ENCODE measurements at places on chromosomes 2 and 18. TPM values are rescaled to one million over a fixed set of nuclear protein-coding genes. Genes with fewer than 3 reads are reported as not detected.

DNA sequence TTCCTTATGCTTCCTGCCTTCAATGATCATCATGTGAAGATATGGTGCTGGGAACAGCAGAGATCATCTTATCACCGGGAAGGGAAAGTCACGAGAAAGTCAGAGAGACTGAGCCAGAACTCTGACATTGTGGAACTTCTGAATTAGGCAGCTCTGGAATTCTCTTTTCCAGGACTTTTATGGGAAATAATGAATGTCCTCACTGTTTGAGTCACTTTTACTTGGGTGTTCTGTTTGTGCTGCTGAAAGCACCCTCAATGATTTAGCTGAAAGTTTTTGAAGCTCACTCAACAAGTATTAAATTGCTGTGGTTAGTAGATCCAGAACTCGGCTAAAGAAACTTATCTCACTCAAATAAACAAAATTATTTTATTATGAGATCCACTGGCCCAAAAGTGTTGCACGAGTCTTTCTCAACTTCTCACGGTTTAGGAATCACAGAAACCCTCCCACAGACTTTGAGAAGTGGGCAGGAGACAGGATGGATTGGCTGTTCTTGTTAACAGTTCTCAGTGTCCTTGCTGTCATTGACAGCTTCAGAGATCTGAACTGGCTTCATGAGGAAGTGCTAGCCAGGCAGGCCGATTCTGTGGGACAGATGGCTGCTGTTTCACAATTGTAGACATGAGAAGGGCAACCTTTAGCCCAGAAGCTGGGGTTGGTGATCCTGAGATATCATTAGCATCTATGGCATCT lies 26.4 kb upstream of the ATRAID start:
- DNase-seq: no peak

- no peak for DNase-seq
These were observed 21.8 kb downstream of the NDUFB3 start for GRCh38 chr2:201093573-201093972.

Gene SERPINB13
- not detected for polyA plus RNA-seq

Gene CAVIN2
- polyA plus RNA-seq: not detected

Gene C1QL2
- not detected for polyA plus RNA-seq

All from naive thymus-derived CD8-positive, alpha-beta T cell (primary cell).